ENCODE measurements at places on chromosomes 7 and 10.

DNA sequence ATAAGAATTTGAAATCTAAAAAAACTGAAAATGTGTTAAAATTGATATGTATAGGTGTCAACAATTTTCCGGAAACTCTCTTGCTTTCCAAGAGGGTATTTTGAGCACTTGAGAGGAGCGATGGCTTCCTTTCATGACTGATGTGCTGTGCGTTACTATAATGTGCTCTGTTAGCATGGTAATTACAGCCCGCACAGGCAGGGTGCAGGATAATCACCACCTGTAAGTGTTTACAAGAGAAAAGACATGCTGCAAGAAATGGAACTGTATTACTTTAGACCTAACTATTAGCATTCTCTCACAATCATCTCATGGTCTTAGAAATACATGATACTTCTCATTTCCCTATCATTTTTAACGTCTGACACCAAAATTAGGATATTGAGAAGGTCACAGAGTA lies 92.4 kb upstream of the ADARB2 start:
- DNase-seq = no peak

GRCh38 chr10:78459639-78460037 lies 426.0 kb downstream of the RPS24 start:
- DNase-seq = no peak

- DNase-seq = no peak
Observed at GRCh38 chr10:117596706-117597105, 54.2 kb downstream of the EMX2 start.

GRCh38 chr7:129550693-129551360 lies 48.5 kb downstream of the SMKR1 start:
- peak; percentile 55 for DNase-seq

DNA sequence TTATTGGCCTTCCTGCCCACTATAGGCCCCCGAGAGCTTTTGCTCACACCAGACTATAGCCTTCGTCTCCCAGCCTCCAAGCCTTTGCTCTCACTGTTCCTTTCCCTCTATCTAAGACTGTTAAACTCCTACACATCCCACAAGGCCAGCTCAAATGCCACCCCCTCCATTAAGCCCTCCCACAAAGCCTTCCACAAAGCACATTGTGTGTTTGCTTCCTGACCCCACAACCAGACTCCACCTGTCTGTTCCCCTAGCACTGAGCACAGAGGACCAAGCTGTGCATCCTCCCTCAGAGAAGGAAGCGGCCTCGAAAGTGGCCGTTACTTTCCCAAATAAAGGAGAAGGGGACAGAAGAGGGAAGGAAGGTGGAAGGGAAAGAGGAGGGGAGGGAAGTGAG lies 1.3 kb downstream of the LOXL4 start:
- DNase-seq = no peak

GRCh38 chr10:127356360-127356759 lies 160.0 kb upstream of the INSYN2A start:
- no peak for DNase-seq

- no peak for DNase-seq
Observed at GRCh38 chr7:124765401-124766352, at the start of gene GPR37. Gene GPR37 (minus strand): TSS chr7:124765792. CDS start chr7:124764976, 816 bp downstream.

DNA sequence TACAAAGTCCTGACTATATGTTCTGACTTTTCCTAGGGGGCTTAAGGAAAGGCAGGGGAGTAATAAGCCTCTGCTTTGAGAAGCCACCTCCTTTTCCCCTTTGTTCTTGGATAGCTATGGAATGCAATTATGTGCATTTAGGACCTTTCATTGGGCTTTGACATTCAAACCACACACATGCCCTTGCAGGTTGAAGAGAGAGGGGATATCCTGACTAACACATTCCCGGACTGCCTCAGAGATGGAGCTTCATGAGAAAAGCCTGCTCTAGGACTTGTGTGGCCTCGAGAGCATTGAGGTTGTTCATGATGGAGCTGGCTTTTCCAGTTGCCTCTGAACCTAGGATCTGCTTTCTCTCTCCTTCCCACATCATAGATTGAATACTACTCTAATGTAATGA lies 694.5 kb downstream of the LRMDA start:
- no peak for DNase-seq

Data from DMS 273 treated with DMSO at 0.1 percent for 48 hours (cell line).